Activated naive CD4-positive, alpha-beta T cell treated with Interleukin-2 at 50 U/mL for 16 hours (primary cell): ENCODE measurements at places on chromosomes 11 and 22.

DNA sequence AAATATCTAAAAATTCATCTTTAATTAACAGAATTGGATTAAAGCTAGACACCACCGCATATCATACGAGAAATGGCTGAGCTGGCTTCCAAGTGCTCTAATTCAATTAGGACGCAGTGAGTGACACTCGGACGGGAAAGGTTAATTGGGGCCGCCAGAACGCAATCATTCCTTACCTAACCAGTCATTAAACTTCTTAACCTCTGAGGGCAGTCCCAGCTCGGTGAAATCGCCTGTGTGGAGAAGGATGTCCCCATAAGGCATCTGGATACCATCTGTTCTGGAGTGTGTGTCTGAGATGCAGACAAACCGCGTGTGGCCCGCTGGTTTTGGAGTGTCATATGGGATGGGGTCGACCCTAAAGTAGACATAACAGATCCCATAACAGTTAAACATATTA is 50.3 kb downstream of the MPPED2 start:
- DNase-seq: no peak

GRCh38 chr22:40157330-40157945 is 20.3 kb upstream of the TNRC6B start:
- no peak for DNase-seq

DNA sequence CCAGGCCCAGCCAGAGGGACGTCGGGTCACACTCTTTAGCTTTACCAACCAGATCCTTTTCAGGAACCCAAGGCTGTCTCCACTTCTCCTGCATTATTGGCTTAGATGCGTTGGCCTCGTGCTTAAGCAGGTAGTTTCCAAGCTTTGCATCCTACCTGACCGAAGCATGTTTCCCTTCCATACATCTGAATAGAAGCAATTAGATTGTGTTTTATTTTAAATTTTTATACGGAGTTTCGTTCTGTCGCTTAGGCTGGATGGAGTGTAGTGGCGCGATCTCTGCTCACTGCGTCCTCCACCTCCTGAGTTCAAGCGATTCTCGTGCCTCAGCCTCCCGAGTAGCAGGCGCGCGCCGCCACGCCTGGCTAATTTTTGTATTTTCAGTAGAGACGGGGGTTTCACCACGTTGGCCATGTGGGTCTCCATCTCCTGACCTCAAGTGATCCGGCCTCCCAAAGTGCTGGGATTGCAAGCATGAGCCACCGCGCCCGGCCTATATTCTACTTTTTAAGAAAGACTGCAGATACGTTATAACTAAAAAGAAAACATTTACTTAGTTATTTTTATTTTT is 677 bp downstream of the DYNC2H1 start:
- DNase-seq: peak; percentile 5

DNA sequence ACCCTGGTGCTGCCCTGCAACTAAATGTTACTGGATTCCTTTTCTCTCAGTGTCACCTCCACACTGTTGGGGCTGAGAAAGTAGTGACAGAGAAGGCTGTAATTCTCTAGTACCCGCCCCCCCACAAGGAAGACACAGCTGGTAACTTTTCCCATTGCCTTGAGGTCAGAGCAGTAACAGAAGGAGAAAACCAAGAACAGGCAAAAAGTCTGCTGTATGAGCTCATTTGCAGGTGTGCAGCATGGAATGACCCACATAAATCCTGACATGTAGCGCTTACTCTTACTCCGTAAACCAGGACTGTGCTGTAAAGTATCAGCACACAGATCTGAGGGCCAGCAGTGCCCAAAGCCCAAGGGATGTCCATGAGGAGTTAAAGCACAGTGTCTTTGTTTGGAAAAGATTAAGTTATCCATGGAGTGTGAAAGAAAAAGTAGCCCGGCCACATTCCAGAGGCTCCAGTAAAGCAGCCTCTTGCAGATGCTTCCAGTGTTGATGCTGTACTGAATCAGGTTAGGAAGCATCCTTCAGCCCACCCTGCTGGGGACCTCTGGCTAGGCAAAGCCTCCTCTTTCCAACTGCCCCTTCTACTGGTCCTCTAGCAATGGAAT is 120.7 kb downstream of the PLEKHA7 start:
- no peak for DNase-seq

DNA sequence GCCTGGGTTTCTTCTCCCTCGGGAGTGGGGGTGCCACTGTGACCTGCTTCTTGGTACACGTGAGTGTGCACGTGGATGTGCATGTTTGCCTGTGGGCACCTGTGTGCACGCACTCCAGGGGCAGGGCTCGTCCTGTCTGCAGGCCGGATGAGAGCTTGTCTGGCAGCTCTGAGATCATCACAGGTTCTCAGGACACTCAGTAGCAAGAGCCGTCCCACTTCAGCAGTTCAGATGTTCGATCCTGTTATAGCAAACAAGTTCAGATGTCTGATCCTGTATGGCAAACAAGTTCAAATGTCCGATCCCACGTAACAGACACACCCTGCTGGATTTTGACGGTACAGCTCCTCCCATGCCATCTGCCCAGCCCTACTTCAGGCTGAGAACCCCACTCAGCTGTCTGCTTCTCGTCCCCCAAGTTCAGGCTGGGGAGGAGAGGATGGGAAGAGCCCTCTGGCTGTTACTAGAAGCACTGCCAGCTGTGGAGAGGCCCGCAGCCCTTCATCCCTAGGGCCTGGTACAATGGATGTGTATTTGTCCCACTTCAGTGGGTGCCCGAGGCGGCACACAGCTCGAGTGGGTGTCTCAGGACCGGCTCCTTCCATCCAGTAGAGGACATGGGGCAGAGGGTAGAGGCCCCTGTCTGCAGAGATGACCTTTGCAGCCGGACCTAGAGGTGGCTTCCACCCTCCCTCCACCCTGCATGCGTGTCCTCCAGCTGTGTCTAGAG is 1126.9 kb downstream of the BRD1 start:
- DNase-seq: no peak

DNA sequence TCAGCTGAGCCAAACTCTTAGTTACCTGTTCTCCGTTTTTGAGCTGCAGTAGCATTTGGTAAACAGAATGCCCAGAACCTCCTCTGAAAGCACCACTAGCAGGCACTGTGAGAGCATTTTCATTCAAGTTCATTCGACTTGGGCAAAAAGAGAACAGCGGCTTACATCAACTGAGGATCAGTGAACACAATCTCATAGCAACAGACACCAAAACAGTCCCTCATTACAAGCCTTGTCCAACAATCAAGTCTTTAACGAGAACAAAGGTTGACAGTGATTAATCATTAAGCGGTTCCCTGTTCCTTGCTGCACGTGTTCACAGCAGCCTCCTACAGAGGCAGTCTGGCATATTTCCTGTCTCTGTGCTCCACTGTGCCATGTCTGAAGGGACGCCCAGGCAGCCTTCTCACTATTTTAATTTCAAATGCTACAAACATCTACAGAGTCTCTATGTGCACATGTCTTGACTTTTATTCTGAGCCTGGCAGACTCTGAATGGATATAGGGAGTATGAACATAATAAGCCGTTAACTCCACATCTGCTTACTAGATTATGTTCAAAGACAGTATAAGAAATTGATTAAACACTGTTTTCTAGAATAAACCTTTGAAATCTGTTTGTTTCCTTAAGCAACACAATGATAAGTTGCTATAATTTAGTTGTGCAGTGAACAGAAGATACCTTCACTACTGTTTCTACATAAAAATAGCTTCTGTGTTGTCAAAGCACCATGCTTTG is 88.3 kb upstream of the MTMR2 start:
- peak; percentile 39 for DNase-seq
